Right atrium auricular region (tissue), 2 donors: ENCODE measurements at places on chromosomes 7 and 10. TPM values are rescaled to one million over a fixed set of nuclear protein-coding genes. Genes with fewer than 3 reads are reported as not detected.
A peak's percentile ranks its signal among the peaks of the same experiment; 100 is the strongest.

Gene PRSS1
- not detected for total RNA-seq

DNA sequence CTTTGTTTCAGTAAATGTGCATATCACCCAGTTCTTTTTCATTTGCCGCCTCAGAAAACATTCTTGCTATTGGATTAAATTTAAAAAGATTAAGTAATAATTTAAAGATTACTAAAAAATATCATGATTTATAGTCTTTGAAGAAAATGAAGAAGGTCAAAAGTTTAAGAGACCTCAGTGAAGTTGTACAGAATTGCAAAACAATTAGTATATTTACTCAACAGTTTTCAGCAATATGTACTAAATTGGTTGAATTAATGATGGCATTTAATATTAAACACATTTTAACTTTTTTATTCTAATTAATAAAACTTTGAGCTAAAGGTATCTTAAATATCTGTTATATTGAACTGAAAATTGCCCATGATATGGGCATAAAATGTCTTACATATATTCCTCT lies 49.9 kb upstream of the KLF6 start:
- H3K36me3 ChIP-seq: no peaks in the 10 kb centered on the region
- no peak for DNase-seq
- H3K4me3 ChIP-seq: no peak overlapping the region
- H3K27me3 ChIP-seq: no peaks in the 10 kb centered on the region
- peaks cover 29% of the 10 kb centered on the region for H3K4me1 ChIP-seq

DNA sequence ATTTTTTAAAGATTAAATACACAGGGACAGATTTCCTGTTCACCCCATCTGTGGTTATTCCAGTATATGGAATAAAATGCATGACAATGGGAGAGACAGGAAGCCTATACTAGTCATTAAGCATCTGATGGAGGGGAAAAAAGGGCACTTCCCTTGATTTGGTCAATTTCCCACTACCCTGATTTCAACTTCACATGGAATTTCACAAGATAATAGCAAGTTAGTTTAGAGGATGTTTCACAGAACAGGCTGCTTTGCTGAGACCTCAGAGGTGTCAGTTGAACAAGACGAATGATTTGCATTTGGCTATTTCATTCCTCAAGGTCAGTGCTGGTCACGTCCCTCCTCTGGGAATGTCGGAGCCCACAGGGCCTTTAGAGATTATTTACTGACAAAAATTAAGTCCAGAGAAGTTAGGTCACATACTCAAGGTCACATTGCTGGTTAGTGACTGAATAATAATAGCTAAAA lies 4.7 kb upstream of the ITPRIP start:
- H3K36me3 ChIP-seq: peaks cover under 1% of the 10 kb centered on the region
- DNase-seq: no peak
- H3K27me3 ChIP-seq: no peaks in the 10 kb centered on the region
- peak overlapping the region; percentile 79 for H3K27ac ChIP-seq
- H3K4me1 ChIP-seq: peaks cover 37% of the 10 kb centered on the region
- H3K4me3 ChIP-seq: no peak overlapping the region

DNA sequence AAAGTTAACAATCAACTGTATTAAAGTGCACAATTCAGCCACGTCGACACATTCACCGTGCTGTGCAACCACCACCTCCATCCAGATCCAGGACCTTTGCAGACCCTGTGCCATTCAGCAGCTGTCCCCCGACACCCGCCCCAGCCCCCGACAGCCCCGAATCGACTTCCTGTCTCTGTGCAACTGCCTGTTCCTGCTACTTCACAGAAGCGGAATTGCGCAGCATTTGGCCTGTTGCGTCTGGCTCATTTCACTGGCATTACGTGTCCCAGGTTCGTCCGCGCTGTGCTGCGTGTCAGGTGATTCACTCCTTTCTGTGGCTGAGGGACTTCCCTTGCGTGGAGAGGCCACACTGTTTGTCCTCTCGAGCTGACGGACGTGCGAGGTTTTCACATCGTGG lies 33.2 kb upstream of the DNAAF5 start:
- H3K4me1 ChIP-seq: peaks cover 9% of the 10 kb centered on the region
- no peak overlapping the region for H3K4me3 ChIP-seq
- H3K27me3 ChIP-seq: no peaks in the 10 kb centered on the region
- H3K27ac ChIP-seq: no peak overlapping the region
- no peaks in the 10 kb centered on the region for H3K36me3 ChIP-seq
